Skeletal muscle tissue (tissue), 5 donors: ENCODE measurements at places on chromosomes 3 and 15. TPM values are rescaled to one million over a fixed set of nuclear protein-coding genes. Genes with fewer than 3 reads are reported as not detected.

ALG1L2 gene
- 3.7 TPM for total RNA-seq

EHHADH gene
- total RNA-seq, result 1.0 TPM

TRAIP gene
- 2.6 TPM for total RNA-seq

PPP4R2 gene
- total RNA-seq, result 49.1 TPM

ARHGEF26 gene
- total RNA-seq, result 7.3 TPM

NEK10 gene
- total RNA-seq, result 15.1 TPM

ANKUB1 gene
- not detected for total RNA-seq

PLA2G4E gene
- 0.52 TPM for total RNA-seq
